NCI-H2107 (cell line): ENCODE measurements at places on chromosomes 7 and 10.
A peak's percentile ranks its signal among the peaks of the same experiment; 100 is the strongest.

DNA sequence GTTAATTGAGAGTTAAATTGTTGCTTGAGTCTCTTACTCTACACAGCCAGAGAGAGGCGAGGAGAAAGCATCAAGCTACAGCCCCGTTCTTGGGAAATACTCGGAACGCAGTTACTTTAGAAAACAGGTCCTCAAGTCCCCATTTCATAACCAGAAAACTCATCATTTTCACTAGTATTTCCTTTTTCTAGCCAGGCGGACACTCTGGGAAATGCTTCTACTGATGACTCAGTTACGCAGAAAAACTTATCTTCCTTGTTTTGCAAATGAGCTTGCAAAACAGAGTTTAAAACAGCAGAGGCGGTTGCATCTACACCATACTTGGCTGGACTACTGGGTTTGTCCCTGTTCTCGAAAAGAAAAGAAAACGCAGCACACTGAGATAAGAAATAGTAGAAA lies 111.4 kb upstream of the FGFR2 start:
- no peak for DNase-seq

DNA sequence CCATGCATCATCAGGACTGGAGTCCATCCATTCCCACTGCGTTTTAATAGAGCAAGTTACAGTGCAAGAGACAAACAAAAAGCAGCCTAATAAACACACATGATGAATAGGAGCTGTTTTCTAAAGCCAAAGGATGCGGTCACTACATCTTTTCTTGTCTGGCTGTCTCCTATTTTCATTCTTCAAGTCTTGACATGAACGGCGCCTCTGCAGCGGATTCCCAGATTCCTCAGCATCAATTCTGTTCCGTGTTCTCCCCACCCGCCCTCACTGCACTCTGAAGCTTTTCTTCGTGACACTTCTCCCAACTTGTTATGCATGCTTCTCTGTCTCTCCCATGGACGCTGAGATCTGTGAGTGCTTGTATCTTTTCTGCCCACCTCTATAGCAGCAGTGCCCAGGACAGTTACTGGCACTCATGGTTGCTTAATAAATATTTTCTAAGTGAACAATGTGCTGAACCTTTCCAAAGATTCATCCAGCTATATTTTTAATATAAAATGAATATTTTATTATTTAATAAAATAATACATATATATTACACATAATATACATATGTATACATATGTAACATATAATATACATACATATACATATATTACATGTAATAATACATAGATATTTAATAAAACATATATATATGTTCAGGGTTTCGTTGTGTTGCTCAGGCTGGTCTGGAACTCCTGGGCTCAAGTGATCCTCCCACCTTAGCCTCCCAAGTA lies 242.9 kb downstream of the ABCA13 start:
- no peak for DNase-seq

DNA sequence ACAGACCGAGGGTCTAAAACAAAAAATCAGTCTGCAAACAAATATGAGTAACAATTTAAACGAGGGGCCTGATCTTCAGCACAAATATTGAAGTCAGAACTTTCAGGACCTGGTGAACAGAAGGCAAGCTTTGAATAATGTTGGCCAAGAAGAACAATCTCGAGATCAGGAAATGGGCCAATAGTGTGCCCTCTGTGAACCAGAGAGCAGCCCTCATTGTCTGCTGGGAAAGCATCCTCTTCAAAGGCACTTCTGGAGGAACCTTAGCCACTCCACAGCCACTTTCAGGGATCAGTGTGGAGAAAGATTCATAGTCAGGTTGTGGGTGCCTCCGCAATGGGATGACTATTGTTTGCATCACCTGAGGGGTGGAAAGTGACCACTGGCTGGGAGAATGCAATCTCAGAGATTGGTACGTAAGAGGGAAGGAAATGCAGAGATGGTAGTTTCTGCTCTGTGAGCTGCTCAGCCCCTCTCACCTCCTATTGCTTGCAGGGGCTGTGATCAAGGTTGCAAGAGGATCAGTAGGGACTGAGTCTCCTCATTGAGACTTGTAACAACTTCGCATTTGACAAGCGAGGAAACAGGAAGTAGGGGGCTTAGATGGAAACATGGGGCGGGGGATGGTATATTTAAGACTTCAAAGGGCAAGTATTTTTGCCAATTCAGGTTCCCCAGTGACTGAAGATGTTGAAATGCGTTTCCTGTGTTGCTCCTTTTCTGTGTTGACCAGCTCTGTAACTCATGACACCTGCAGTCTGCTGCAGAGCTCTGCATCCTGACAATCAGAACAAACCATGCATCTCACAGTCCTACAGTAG lies 28.4 kb upstream of the IFRD1 start:
- DNase-seq: no peak

- DNase-seq: peak; percentile 38
These were observed 227.8 kb downstream of the CELF2 start for GRCh38 chr10:11245510-11245909.

DNA sequence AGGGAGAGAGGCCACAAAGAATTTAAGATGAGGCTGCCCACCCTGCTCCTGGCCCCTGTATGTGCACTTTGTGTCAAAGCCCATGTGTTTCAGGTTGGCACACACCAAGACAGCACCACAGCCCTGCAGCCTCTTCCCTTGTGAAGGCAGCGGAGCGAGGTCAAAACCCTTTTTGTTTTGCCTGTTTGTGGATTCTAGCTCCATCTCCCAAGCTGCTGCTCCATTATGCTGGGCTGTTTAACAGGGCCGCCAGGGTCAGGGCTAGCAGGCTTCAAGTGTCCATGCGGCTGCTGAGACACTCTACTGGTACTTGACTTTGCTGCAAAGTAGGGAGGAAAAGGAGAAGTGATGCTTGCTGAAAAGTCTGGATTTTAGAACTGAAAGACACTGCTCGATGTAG lies 142.3 kb upstream of the EFCAB10 start:
- DNase-seq: peak; percentile 3

DNA sequence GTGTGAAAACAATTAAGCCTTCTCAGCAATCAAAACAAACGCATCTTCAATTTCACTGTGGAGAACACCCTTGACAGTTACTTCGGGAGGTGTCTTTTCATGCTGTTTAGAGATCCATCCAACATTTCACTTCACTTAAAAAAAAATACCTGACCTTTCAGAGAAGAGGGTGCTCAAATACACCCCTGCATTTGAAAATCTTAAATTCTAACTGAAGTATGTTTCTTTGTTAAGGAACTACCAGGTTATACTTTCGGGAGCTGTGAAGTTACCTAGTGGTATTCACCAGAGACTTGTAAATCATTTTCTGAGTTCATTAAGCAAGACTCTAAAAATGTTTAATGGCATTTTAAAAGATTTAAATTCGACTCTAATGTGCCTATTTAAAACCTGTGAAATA lies 38.8 kb downstream of the CNPY1 start:
- DNase-seq: no peak

DNA sequence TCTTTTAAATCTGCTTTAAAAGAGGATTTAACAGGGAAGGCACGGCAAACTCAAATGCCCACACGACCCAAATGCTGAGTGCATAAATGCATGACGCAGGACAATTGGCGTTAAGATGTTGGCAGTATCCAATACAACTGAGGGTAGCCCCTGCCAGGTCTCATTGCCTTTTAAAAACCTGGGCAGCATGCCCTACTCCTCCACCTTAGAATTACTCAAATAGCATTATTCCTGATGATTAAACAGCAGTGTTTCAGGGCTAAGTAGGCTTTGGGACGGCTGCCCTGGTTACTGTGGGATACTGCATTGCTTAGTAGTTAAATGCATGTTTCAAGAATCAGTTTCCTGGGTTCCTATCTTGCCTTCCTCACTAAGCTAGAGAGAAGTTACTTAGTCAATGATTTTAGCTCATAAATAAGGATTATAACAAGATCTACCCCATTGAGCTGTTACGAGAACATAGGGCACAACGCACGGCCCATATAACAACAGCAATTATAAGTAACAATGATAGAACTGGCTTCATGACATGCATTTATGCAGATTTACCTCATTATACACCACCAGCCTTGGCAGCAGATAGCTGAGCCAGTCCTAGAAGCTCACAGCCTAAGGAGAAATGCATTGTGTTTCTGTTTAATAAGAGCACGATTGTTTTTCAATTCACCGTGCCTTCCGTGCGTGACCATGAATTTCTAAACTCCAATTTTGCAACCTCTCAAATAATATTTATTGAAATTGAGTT lies 7.9 kb downstream of the TUBAL3 start:
- DNase-seq: no peak

DNA sequence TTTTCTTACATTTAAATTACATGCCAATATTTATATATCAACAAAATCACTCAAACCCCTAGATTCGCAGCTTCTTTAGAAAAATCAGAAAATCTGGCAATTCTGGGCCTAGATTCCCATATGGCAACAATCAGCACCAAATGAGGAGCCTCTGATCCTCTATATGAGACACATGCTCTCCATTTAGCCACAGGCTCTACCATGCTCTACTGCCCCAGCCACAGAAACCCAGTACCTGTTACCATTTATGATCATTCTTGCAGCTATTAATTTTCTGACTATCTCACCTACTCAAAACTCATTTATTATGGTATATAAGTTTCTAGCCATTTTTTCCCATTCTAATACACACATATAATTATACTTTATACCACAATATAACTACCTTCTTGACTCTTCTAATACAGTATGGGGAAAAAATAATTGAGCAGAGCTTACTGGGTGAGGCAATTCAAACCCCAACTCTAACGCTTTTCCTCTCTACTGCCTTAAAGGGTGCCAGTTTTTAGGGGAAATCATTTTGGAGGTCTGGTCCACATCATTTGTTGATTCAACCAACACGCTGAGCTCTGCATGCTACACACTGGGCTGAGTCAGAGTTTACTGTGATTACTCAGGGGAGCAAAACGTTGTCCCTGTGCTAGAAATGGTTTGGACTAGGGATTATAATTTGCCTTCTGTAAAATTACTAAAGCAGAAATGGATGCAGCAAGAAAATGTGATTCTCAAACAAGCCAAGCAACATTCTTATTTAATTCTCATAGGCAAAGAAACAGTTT lies 11.6 kb downstream of the PDLIM1 start:
- no peak for DNase-seq

DNA sequence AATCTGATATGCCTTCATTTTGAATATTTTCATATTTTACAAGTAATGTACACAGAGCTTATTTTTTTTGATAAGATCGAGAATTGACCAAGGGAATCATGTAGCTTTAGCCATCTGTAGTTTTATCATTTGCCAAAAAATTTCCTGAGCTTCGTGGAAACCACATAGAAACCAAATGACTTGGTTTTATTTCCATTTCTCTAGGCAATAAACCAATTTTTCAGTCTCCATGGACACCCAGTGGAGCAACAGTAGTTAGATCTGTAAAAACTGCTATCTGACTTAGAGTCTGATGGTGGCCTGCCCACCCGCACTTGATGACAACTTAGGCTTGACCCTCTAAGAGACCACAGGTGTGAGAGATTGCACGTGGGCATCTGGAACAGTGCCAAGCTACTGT lies 127.8 kb upstream of the CDK6 start:
- no peak for DNase-seq

GRCh38 chr7:116626886-116627285 lies 45.1 kb upstream of the MET start:
- no peak for DNase-seq

- no peak for DNase-seq
These were observed 170.2 kb upstream of the KLF14 start for GRCh38 chr7:130904031-130904757.

GRCh38 chr10:60135020-60135419 lies 228.7 kb upstream of the CCDC6 start:
- no peak for DNase-seq
